NCI-H69 (cell line): ENCODE measurements at places on chromosomes 3 and 15.

- DNase-seq = peak; percentile 77
Observed at GRCh38 chr15:64209680-64210334, 47.0 kb upstream of the PPIB start.

GRCh38 chr3:140258222-140258724 lies 323.3 kb downstream of the CLSTN2 start:
- DNase-seq = no peak

GRCh38 chr3:194397757-194398312 lies 1.2 kb downstream of the GP5 start:
- no peak for DNase-seq

DNA sequence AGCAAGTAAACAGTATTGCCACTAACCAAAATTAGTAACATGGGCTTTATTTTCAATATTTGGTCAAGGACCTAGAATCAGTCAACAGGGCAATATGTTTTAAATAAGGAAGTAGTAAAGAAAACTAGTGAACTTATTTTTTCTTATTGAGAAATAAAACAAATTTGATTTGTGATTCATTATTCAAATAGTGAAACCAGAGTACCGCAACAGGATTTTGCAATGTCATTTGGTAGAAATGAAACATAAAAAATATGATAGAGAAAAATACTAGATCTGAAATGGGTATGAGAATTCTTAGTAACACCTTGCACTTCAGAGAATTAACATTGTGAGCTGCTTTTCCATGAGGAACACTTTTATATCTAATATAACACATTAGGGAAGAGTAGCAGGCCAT lies 291.8 kb upstream of the GBE1 start:
- no peak for DNase-seq

GRCh38 chr15:67267440-67267839 lies 12.9 kb downstream of the IQCH start:
- DNase-seq = no peak

DNA sequence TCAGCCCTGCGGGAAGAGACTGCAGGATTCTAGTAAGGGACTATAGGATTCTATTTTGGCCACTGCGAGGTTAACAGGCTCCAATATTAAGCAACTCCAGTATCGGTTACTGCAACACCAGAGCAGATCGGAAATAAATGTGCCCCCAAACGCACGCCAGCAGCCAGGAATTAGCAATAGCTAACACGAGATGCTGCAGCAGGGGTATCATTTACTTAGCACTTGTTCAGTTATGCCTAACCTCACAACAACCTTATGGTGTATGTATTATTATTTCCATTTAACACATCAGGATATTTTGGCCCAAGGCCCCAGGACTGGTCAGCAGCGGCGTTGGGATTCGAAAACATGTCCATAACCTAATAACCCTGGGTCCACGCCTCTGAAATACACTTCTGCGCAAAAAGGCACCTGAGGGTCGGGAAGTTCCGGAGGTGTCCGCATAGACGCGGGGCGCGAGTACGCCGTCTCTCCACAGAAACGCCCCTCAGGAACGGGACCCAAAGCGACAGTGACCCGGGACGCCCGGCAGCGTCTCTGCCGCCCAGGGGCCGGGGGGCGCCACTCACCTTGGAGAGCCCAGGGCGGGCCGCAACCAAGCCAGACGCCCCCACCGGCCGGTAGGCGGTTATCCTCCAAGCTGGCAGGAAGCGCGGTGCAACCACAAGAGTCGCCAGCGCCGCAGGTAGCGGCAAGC lies 681 bp downstream of the PIK3CB start:
- peak; percentile 55 for DNase-seq

DNA sequence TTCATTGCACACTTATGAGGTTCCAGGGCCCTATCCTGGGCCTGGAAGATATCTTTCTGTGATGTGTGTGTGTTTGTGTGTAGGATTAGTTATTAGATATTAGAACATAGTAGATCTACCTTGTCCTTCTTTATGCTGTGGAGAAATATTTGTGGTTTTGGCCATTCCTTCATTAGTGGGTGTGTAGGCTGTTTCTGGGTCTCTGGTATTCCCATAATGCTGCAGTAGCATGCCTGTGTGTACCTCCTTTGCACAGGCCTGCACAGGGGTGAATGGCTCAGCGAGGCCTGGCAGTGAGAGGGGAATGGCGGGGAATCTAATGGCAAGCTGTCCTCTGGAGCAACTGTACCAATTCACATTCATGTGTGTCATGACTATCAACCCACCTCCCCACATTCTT lies 125.8 kb upstream of the MRPS22 start:
- DNase-seq = no peak

- peak; percentile 39 for DNase-seq
Observed at GRCh38 chr15:56892659-56893363, 25.6 kb upstream of the TCF12 start.

DNA sequence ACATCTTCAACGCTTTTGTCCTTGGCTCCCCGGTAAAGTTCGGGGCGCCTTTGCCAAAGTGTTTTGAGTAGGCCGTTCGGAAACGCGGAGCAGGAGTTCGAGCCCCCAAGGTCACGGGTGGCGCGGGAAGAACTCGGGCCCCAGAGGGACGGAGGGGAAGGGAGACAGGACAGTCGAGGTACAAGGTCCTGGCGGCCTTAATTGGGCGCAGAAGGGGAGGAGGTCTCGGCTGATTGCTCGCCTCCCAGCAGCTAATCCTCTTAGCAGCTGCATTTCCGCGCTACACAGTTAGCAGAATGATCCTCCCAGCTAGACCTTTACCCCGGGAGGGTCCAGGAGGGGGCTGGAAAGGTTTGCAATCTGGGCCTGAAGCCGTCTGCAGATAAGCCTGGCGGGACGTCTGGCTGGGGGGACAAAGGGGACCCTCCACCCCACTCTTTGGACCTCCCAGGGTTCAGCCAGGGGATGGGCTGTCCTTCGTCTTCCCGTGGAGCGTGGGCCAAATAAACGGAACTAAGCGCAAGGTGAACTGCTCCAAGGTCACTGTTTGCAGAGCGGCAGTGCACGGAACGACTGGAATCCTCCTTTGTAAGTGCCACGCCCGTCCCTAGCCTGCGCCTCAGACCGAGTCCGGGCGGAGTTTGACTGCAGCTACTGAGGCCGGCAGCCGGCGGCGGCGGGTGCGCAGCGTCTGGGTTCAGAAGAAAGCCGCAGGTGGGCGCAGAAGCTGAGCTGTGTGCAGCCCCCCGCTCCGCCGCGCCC lies 7.2 kb downstream of the EOMES start:
- no peak for DNase-seq

GRCh38 chr3:111895071-111895470 lies 36.0 kb downstream of the PHLDB2 start:
- DNase-seq = peak; percentile 55

DNA sequence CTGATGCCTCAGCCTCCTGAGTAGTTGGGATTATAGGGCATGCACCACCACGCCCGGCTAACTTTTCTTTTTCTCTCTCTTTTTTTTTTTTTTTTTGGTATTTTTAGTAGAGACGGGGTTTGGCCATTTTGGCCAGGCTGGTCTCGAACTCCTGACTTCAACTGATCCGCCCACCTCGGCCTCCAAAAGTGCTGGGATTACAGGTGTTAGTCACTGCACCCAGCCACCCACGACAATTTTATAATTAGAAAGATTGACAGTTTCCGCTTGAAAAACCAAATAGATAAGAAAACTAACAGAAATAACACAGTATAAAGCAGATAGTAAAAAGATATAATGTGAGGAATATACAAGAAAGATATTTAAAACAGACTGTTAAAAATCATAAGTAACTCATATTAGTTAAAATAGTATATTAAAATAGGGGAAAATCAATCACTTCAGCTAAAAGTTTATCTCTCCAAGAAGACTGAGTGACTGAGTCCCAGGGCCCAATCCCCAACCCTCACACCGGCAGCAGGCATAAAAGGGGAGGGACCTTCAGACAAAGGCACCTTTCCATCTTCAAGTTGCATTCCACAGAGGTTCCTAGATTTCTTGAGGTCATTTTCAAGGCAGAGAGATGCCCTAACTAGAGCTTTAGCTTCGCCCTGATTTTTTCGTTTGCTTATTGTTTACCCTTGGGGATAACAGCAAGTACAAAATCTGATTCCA lies 1.4 kb upstream of the WHAMM start:
- DNase-seq = no peak

GRCh38 chr3:101591071-101591470 lies 17.1 kb downstream of the PCNP start:
- DNase-seq = no peak
